ENCODE measurements at places on chromosomes 4 and X.
A peak's percentile ranks its signal among the peaks of the same experiment; 100 is the strongest.

- no peak for DNase-seq
Measured at GRCh38 chrX:134502686-134503085, 42.7 kb downstream of the HPRT1 start.

- no peak for DNase-seq
Measured at GRCh38 chrX:132745593-132745992, 212.8 kb downstream of the HS6ST2 start.

DNA sequence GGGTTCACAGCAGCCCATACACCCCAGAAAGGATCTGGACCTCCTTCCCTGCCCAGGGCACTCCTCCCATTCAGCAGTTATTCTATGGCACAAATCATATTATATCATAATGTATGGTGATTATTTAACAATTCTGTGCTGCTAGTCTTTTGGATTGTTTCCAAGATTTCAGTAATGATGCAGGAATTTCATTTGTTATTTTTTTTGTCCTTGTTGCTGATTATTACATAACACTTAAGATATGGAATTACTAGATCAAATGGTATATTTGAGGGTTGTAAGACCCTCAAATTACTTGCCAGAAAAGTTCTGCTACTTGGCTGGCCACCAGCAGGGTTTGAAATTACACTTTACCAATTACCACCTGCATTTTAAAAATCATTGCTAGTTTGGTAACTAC is 36.4 kb downstream of the QDPR start:
- no peak for DNase-seq

DNA sequence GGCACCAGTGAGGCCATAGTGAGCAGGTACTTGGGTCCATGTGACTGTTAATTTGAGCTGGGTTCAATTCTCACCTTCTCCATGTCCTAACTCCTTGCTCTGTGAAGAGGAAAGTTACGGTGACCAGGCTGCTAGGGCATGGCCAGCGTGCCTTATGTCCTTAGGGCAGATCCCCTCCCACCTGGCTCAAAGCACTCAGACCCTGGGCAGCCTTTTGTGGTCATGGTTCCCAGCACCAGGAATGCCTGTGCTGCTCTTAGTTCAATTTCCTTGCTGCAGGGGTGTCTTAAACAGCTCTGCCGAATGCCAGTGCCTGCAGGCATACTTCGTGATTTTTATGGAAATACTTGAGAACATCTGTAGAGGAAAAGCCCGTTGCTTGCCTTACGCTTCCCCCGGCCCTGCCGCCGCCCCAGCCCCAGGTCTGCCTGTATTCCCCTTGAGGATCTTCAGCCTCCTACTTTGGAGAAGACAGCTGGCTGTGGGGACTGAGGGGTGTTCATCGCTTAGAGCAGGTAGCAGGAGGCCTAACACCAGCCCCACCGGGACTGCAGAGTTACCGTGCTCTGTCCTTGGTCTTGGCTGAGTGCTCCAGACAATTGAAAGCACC is 3.1 kb upstream of the CDK16 start:
- no peak for DNase-seq

- no peak for DNase-seq
Measured at GRCh38 chr4:18686338-18687037, 664.9 kb upstream of the LCORL start.

GRCh38 chr4:166143227-166143626 is 270.2 kb downstream of the TLL1 start:
- DNase-seq = no peak

DNA sequence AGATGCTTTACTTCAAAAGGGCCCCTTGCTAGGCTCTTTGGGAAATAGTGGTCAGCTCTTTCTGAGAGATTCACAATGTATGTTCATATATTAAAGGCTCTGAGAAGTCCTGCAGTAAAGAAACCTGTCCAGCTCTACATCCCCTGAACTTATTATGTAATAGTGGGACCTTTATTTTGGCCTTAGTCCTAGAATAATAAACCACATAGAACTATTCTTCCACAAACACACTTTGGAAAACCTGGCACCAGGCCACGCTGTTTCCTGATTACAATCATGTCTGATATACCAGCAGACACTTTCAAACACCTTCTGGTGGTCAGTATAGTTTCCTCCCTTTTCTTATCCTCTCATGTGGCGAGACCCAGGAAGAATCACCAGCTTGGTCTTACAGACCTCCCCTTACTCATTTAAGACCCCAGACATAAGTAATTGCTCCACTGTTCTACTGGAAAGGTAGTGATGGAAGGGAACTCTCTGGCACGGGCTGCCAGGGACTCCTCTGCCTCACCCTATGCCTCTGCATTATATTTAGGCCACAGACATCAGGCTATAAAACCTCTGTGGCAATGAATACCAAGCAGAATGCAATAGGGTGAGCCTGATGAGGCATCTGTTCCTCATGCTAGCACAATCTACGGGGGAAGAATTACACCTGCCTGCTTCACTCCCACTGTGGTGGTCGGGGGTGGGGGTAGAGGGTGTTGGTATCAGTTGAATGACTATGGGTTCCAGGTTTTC is 5.7 kb upstream of the PPEF1 start:
- no peak for DNase-seq

DNA sequence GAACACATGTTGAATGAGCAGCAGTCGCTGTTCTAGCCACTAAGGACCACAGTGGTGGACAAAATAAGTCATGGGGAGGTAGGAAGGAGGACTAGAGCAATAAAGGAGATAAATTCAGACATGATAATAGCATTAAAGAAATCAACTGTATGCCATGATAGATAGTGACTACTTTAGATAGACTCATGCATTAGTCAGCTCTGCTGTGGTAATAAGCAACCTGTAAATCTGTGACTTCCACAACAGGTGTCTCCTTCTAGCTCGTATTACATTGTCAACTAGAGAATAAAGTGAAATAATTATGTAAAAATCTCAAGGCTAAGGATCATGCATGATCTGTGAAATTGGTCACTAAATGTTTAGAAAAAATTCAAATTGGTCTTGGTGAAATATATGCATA is 77.9 kb downstream of the WWC2 start:
- no peak for DNase-seq

DNA sequence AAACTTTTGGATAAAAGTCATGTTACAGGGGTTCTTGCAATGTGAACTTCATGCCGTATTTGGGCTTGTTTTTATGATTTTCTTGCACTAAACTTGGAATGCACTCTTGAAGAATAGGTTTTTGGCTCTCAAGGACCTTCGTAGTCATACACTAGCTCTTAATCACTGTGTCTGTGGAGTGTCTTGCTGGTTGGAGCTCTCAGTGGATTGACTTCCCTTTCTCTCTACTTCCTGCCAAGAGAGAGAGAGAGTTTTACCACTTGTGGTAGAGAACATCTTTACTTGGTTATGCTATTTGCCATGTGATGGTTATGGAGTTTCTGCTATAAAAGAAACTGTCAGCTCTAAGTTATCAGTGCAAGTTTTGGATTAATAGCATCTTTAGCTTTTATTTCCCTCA is 112.4 kb downstream of the BMPR1B start:
- DNase-seq = no peak

DNA sequence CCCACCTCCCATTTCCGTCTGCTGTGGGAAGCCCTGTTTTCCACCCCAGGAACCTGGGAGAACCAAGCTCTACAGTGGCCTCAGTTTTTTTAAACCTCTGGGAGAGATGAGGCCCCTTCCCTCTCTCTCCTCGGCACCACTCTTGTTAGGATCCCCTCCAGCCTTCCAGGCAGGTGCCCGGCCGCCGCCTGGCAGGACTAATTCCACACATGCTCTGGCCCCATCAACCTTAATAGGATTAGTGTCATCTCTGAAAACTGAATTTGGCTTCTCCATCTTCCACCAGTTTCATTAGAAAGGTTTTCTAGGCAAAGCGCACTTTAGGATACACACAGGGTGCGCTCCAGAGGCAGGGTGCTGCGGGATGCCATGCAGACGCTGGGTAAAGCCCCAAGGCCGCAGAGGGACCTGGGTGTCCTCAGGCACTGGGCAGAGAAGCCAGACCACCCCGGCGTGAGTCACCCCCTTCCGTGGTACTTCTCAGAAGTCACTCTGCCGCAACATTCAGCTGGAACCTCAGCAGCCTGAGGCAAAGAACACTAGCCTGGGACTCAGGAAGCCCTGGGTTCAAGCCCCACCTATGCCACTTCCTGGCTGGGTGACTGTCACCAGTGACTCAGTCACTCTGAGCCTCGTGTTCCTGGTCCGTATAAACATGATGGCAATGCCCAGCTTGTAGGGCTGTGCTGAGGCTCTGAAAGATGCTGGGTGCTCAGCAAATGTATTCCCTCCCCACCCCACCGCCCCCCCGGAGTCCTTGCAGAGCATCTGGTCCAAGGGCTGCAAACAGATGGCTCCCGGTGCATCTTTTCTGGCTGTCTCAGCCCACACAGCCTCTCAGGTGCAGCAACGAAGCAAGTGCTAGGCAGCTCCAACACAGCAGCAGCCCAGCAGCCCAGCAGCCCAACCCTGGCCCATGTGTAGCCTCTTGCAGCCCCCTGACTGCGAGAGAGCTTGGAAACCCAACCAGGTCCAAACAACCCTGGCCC is 29.1 kb downstream of the PPP2R2C start:
- no peak for DNase-seq

DNA sequence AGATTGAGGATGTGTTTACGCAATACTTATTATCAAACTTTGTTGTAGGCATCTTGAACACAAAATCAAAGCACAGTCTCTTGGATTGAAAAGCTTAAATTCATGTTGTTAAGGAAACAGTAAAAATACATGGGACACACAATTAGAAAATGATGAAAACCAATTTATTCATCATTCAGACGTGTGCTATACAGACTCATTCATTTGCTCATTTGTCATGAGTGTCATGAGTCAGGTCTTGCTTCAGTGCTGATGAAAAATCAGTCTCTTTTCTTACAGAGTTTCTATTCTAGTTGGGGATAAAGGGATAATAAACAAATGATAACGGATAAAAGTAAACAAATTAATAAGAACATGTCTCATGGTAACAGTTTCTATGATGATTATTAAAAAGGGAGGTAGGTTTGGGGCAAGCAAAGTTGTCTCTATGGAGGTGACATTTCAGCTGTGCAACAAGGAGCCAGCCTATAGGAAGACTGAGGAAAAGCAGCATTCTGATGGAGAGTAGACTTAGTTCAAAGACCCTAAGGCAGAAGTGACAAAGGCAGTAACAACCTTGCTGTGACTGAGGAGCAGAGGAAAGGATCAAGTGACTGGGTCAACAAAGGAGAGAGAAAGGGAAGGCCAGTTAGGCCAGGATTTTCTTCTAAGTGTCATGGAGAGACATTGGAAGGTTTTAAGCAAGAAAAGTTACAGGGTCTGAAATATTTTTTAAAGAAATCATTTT is 224.0 kb upstream of the HHIP start:
- no peak for DNase-seq

GRCh38 chrX:154443992-154444754 is at the start of gene FAM50A:
TSS of gene FAM50A (plus strand) at chrX:154444141. CDS start at chrX:154444236, 95 bp downstream.
- no peak for DNase-seq

DNA sequence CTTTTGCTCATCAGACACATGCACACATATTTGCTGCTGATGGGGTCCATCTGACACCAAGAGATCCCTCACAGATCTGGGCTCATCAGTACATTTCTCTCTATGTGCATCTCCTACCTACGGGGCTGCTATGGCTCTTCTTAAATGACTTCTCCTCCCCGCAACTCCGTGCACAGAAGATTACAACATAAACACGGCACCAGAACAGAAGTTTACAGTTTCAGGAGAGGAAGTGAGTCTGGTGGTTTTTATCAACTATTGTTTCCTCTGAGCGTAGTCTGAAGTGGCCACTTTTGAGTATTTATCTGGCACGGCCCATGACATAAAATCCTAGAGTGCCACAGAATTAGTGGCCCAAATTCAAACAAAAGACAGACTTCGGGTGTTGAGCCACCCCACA is 263.8 kb downstream of the PRDM5 start:
- DNase-seq = no peak

DNA sequence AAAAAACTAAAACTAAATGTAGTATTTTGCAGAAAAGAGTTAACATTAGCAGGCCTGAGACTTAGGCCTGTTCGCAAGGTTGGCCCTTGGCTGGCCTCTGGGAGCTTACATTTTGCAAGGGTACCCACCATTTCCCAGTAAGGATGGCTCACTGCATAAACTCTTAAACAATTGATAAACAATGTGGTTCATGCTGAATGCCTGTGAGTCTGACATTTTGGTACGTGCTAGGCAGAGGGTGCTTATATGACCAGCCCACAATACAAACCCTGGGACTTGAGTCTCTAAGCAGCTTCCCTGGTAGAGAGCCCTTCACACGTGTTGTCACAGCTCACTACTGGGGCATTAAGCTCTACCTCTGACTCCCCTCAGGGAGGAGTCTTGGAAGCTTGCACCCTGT is 7.4 kb downstream of the PRPS2 start:
- DNase-seq = no peak

DNA sequence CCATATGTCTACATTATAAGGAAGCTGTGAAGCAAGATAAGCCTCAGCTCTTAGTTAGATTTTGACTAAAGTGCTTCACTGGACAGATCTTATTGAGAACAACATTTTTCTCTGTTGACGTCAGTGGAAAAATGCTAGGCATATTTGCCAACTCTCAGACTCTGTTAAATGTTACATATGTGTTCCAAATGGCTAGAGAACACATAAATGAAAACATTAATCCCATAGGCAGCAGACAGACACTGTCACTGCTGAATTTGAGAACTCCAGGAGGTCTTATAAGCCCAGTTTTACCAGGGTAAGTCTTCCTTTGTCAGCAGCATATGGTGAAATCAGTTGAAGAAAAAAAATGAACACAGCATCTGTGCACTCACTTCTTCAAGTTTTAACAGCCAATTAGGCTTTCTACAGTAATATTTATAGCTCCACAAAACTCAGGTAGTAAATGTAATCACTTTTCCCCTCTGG is 186.9 kb downstream of the CAMK2D start:
- peak; percentile 72 for DNase-seq

GRCh38 chrX:77768787-77769186 is 17.2 kb downstream of the ATRX start:
- no peak for DNase-seq

DNA sequence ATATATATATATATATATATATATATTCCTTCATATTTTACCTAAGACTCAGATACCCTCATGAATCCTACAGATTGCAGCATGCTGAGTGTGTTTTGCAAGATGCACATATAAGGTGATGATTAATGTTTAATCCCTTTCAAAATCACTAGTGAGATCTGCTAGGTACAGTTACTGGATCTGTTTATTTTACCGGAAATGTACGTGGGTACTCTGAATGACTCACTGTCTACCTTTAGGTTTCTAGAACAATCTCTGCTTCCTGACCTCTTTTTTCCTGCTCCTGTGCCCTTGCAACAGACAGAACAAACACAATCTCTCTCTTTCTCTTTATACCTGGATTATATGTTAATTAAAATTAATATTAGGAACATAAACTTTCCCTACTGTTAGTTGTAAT is 379.6 kb downstream of the FAM133A start:
- no peak for DNase-seq

DNA sequence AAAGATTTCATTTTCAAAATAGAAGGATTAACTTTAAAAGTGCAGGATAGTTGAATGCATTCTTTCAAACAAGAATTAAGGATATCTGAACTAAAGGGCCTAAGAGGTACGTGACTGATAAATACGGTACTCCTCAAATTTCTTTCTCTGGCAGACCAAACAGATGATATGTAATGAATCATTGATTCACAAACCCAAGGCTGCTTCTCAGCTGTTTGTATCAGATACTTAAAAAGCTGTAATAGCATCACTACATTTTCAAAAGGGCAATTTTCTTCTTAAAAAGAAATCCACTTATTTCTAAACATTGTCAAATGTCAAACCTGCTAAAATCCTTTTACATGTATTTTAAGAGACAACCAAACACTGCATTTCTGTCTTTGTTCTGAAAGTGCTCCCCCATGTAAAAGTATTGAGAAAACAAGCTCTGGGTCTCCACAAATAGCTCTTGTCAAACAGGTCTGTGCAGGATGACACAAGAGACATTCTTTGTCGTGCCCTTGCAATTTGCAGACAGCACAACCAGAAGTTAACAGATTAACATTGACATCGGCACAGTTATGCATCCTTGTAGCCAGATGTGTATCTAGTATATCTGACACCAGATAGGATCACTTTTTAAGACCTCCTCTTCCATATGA is 82.0 kb downstream of the MANBA start:
- no peak for DNase-seq
